ENCODE measurements at places on chromosomes 5 and 9. TPM values are rescaled to one million over a fixed set of nuclear protein-coding genes. Genes with fewer than 3 reads are reported as not detected.

Gene GARIN3
- total RNA-seq = not detected

Gene SLC6A3
- not detected for total RNA-seq

- peak; percentile 28 for DNase-seq
Measured at GRCh38 chr5:74035521-74035937, 409.5 kb downstream of the ARHGEF28 start.

- no peak for DNase-seq
Measured at GRCh38 chr5:172364773-172365172, 81.2 kb upstream of the UBTD2 start.

- no peak for DNase-seq
Measured at GRCh38 chr5:137395011-137395755, 103.9 kb downstream of the SPOCK1 start.

Gene LCN6
- total RNA-seq = 1.2 TPM

DNA sequence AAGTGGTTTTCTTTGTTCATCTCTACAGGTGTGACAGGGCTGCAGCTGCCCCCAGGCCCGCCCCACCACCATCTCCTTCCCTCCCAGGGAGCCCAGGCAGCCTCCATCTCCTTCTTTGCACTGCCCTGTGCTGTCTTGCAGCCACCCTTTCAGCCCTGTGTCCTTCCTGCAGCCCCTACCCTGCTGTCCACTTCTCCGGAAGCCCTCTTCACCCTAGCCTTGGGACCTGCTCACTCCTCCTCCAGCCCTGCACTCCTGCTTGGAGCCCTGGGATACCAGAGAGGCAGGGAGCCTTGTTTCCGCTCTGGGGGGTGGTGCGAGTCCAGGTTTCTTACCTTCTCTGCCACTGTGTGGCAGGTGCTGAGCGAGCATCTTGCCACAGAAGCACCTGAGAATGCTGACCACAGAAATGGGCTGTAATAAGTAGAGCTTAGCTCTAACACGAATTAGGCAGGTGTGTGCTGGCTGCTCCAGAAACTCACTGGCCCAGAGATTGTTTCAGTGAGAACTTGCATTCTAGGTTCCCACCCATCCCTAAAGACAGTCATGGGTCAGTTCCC, 51.3 kb upstream of the GADD45G start:
- no peak for DNase-seq

Gene EQTN
- total RNA-seq = not detected

DNA sequence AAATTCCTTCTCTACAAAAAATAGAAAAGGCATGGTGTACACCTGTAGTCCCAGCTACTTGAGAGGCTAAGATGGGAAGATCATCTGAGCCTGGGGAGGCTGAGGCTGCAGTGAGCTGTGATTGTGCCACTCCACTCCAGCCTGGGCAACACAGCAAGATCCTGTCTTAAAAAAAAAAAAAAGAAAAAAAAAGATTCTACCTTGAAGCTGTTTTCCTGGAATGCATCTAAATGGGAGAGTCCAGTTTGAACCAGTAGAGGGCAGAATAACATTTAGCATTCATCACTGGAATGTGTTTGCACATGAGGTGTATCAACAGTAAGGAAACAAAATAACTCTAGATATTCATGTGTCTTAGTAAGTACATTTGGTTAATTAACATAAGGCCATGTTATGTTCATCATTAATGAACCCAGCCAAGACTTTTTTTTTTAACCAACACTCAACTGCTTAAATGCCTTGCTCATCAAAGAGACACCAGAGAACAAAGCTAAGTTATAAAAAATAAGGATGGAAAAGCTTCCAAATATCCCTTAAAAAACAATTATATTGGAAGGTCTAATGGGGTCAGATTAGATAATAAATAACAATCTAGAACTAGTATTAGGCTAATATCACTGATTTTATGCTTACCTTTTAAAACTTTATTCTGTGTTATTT, 16.1 kb downstream of the IFNE start:
- no peak for DNase-seq

DNA sequence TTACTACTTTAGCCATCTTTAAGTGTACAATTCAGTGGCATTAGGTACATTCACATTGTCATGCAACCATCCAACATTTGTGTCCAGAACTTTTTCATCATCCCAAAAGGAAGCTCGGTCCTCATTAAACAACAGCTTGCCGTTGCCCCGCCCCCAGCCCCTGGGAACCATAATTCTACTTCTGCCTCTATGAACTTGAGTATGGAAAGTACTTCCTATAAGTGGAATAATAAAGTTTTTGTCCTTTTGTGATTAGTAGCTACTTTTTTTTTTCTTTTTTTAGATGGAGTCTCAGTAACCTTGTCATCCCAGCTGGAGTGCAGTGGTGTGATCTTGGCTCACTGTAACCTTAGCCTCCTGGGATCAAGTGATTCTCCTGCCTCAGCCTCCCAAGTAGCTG, 5.0 kb downstream of the GBGT1 start:
- DNase-seq = no peak

Gene SPATA31D4
- not detected for total RNA-seq

DNA sequence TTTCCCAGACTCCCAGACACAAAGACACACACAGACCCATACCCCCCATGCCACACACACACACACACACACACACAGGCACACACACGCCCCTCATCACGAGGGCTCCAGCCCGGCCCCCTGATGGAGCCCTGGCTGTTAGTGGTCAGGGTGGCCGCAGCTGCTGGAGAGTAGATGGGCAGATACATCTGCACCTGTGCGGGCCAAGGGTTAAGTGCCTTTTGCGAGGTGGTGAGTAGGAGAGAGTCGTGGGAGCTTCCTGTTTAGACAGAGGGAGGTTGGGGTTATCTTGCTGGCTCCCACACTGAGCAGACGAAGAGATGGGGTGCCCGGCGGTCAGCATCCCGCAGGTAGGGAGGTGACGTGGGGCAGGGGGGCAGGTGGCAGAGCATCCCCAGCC, 8.2 kb downstream of the PRRX2 start:
- no peak for DNase-seq

Gene CCDC183
- total RNA-seq = 2.0 TPM

- no peak for DNase-seq
Measured at GRCh38 chr5:164885179-164885578, 1379.8 kb downstream of the MAT2B start.

Gene P4HA2
- 112 TPM for total RNA-seq

DNA sequence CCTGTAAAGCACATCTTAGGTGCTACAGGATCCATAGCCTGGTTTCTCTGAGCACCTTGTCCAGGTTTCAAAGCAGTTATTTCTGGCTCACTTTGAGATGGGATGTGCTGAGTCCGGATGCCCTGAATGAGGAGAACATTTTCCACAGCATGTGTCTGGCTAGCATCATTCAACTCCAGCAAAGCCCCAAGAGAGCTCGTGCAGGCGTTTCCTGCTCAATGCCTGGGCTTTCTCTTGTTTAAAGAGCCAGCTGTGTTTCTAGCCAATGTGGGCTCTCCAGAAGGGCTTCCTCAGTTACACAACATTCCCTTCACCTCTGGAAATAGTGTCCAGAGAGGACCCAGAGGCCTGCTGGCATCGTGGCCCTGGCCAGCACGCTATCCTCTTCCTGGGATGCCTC, 411.7 kb downstream of the DMAC1 start:
- DNase-seq = no peak

Gene CCDC171
- 30.7 TPM for total RNA-seq

Gene ADCY2
- total RNA-seq = 4.6 TPM

Gene NAIF1
- 11.9 TPM for total RNA-seq

- no peak for DNase-seq
Measured at GRCh38 chr5:33257807-33258429, 182.8 kb upstream of the TARS1 start.

Gene TAF11L5
- not detected for total RNA-seq

DNA sequence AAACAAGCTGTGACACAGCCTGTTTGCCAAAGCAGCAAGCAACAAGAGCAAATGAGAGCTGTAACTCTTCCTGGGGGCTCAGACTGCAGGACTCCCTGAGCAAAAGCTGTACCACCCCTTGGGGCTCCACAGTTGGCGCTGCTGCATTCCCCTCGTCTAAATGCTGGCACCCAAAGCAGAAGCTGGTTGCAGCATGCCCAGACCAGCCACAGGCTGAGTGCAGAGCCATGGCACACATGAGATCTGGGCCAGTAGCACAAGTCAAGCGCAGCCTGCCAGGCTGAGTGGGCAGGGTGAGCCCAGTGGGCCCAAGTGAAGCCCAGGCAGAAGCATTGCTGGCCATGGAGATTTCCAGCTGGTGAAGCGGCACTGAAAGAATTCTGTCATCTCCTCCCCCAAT, 157.3 kb upstream of the GRAMD2B start:
- no peak for DNase-seq

GRCh38 chr5:73464016-73464745, 15.6 kb upstream of the FOXD1 start:
- DNase-seq = peak; percentile 37

Gene ATP6V0E1
- total RNA-seq = 159 TPM

Gene FRMPD1
- total RNA-seq = 0.21 TPM

DNA sequence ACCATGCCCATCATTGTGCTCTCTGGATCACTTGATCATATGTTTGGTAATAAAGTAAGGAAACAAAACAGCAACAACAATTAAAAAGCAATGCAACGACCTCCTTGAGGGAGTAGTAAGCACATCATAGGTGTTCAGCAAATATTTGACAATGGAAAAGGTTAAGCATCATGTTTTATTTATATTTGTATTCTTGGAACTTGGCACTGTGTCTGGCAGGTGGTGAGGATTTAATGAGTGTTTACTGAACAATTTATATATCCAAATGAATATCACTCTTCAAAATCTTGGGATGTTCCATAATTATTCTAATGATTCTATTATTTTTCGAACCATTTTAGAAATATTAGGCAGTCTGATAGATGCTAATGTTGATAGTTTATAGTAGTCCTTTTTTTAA, 6.2 kb downstream of the PIP5K1B start:
- DNase-seq = no peak

- DNase-seq = no peak
Measured at GRCh38 chr9:109246533-109246932, 74.3 kb downstream of the EPB41L4B start.

DNA sequence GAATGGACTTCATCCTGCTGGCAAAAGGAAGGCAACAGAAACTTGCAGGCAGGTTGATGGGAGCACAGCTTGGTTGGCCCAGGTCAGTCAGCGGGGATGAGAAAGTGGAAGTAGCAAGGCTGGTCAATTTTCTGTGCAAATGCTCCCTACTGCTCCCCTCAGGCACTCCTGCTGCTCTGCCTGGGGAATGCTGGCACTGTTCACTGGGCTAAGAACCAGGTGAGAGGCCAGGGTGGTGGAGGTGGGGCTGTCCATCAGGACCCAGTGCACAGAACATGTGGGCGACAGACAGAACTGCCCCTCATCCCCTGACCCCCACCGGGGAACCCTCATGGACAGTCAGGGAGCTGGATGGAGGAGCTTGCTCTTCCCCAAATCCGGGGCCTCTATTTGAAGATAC, 593.1 kb downstream of the IRX1 start:
- DNase-seq = no peak

- DNase-seq = peak; percentile 59
Measured at GRCh38 chr5:157575381-157576020, at the start of gene ADAM19. TSS of gene ADAM19 (minus strand) at chr5:157575775. CDS start at chr5:157575696, 79 bp downstream.

DNA sequence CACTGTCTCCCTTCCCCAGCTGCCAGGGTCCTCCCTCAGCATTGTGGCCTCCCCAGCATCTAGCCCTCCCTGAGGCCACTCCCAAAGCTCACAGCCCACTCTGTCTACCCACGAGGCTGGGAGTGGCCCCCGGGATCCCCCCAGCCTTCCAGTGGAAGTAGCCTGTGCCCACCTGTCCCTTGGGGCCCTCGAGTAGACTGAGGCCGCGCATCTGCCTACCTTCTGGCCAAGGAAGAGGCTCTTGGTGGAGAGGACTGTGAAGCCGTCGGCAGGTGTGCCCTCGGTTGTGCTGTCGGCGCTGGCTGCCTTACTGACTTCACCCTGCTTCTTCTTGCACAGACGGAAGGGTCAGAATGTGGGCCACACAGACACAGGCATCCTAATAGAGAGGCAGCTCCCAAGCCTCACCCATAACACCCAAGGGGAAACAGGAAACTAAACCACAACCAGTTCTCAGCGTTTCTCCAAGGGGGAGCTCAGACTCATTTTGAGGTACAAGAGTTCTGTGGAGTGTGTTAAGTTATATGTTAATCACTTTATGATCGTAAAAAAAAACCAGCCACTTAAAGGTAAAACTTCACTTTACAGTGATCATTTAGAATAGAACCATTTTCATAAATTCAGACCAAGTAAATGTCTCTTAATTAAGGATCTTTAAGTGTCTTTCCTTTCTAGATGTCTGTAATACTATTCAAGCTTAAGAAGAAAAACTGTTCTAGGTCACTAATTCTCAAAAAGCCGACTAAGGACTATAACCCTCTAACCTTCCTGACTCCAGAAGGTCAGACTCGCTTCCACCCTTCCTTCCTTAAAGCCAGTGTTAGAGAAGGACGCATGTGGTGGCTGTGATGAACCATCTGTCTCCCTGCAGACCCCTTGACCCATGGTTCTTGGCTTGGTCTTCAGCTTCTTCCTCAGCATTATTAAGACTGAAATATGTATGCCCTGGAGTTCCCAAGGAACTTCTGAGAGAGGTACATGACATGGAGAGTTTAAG, 38.5 kb downstream of the MACROH2A1 start:
- no peak for DNase-seq

Gene INSL4
- total RNA-seq = not detected

DNA sequence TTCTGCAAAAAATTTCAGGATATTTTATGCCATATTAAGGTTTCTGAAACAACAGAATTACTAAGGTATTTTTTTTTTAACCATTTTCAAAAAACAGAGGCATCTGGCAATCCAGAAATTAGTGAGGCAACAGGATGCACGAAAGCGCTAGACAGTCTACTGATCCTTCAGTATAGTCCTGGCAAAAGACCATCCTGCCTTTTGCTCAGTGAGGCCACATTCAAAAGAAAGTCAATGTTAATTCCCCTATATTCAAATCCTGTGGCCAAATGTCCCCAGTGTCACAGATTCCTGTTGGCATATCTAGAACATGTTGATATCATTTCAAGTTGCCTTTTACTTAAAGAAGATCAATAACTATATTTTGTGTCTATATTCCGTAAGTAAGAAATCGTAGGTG, 13.1 kb upstream of the NFIB start:
- DNase-seq = no peak

DNA sequence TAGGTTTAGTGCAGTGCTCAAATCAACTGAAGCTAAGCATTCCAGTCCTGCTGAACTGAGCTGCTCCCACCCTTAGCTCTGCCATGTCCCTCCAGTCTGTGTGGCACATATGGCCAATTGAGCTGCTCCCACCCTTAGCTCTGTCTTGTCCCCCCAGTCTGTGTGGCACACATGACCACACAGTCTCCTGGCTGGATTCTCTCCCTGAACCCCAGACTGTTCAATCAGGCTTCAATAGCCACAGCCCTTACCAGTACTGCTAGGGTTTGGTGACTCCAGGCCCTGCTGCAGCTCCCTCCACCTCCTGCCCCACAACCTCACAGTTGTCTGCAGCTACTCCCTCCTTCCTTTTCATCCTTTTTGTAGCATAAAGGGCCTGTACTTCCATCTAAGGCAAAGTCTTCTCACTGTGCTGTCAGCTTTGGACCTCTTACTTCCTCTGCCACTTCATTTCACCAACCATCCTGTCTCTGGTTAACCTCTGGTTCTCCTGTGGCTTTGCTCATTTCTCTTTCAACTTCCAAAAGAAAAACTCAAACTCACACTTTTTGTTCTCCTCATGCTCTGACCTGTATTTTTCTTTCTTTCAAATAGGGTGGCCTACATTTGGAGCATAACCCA, 50.8 kb downstream of the ADAMTS12 start:
- no peak for DNase-seq

All from uterus (tissue), 4 donors.